Activated T-helper 9 cell treated with anti-CD3 and anti-CD28 coated beads, Interleukin-2, amount 50 U/mL, for 16 hours (primary cell): ENCODE measurements at places on chromosomes 7 and 10.

- DNase-seq: no peak
Measured at GRCh38 chr10:32031920-32032319, 24.3 kb downstream of the KIF5B start.

- DNase-seq: no peak
Measured at GRCh38 chr7:151394076-151395035, 15.5 kb downstream of the WDR86 start.

DNA sequence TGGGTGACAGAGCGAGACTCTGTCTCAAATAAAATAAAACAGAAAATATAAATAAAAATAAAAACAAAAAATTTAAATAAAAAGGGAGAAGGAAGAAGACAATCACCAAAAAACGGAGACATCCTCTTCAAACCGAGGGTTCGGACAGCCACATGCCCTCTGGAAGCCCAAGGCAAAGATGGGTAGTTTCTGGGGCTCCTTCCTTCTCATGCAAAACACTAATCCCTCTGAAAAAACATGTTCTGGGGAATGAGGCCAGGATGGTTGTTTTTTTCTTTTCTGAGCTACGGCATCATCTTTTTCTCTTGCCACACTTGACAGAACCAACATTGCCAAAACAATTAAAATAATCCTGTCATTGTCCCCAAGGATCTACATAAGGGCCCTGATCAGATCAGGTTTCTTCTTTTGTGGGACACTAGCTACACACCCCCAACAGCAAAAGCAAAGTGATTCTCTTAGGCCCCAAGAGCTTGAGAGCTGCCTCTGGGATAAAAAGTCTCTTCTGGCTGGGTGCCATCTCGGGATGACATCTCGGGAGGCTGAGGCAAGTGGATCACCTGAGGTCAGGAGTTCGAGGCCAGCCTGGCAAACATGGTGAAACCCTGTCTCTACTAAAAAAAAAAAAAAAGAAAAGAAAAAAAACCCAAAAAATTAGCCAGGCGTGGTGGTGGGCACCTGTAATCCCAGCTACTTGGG is 14.2 kb upstream of the POR start:
- no peak for DNase-seq

DNA sequence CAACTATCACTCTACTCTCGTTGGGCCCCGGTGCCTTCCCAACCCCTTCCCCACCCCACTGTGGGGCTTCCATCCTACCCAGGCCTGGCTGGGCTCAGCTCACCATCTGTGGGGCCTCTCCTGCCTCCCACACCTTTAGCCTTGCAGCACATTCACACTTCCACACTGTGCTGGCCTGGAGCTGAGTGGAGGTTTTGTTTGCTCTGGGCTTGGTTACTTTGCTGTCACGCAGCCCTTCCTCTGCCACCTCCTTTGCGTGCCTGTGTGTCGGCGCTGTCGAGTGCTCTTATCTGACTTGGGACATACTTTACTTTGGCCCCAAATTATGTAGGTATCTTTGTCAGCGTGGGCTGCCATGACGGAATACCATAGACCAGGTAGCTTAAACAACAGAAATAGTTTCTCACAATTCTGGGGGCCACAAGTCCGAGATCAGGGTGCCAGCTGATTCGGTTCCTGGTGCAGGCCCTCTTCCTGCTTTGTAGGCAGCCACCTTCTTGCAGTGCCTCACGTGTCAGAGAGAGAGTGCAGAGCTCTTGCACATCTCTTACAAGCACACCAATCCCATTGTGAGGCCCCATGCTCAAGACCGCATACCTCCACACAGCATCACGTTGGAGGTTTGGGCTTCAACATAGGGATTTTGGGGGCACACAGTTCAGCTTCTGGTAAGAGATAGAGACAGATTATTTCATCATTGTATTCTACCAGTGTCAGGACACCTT is 89.0 kb downstream of the CUL1 start:
- no peak for DNase-seq

- no peak for DNase-seq
Measured at GRCh38 chr7:107432261-107432660, 37.6 kb upstream of the GPR22 start.

DNA sequence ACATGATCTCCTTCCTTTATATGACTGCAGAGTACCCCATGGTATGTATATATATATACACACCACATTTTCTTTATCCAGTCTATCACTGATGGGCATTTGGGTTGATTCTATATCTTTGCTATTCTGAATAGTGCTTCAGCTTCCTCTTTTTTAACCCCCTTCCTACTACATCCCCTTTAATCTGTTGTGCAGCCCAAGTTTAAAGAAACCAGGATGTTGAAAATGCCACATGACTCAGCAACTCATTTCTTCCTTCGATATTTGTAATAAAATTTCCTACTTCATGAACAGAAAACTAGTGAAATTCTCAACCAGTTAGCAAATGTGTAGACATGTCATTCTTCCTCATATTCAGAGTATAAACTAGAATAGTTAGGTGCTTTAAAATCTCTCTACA is 1245.7 kb upstream of the SORCS1 start:
- DNase-seq: no peak

- DNase-seq: no peak
Measured at GRCh38 chr10:12566161-12567115, 217.1 kb downstream of the CAMK1D start.

DNA sequence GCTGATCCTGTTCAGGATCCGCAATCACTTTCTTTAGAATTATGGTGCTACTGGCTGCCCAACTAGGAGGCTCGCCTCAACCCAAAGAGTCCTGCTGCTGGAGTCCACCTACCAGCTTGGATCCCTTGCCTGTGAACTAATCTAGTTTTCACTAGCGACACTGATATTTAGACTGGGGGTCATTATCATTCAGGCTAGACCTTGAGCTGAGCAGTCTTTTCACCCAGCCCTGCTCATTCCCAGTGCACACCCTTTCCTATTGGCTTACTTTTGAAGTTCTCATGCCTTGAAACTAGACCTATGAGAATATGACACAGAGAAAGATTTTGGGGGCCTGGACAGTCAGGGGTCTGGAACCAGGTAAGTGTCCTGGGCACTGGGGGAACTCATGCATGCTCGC is 107.9 kb downstream of the TMEM178B start:
- DNase-seq: no peak

- no peak for DNase-seq
Measured at GRCh38 chr10:7563368-7563767, 103.4 kb downstream of the ITIH5 start.

GRCh38 chr10:132677473-132678227 is 108.3 kb downstream of the NKX6-2 start:
- no peak for DNase-seq

DNA sequence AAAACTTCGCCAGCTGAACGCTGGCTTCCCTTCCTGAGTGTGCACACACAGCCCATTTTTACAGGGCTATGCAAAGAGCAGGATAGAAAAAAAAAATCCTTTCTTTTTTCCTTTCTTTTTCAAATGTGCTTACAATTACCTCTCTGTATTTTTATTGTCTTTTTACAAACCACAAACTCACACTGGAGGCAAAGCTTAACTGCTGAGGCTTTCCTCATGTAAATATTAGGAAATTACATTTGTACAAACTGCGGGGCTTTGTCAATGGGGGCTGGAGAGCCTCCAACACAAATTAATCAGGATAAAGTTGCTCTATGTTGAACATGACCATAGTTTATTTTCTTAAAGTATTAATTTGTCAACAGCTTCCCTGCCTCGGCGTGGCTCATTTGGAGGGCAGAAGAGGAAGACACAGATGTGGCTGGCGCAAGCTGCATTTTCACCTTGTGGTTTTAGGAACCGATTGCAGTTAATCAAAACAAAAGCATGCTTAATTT is 411.7 kb upstream of the MKI67 start:
- DNase-seq: no peak

- DNase-seq: no peak
Measured at GRCh38 chr7:151544183-151544582, 24.5 kb upstream of the RHEB start.

GRCh38 chr10:13801156-13801906 is 214.6 kb downstream of the PRPF18 start:
- no peak for DNase-seq
